Stimulated activated CD8-positive, alpha-beta memory T cell treated with anti-CD3 and anti-CD28 coated beads, Interleukin-4, amount 100 ng/mL, for 24 hours (primary cell): ENCODE measurements at places on chromosomes 6 and 20.

DNA sequence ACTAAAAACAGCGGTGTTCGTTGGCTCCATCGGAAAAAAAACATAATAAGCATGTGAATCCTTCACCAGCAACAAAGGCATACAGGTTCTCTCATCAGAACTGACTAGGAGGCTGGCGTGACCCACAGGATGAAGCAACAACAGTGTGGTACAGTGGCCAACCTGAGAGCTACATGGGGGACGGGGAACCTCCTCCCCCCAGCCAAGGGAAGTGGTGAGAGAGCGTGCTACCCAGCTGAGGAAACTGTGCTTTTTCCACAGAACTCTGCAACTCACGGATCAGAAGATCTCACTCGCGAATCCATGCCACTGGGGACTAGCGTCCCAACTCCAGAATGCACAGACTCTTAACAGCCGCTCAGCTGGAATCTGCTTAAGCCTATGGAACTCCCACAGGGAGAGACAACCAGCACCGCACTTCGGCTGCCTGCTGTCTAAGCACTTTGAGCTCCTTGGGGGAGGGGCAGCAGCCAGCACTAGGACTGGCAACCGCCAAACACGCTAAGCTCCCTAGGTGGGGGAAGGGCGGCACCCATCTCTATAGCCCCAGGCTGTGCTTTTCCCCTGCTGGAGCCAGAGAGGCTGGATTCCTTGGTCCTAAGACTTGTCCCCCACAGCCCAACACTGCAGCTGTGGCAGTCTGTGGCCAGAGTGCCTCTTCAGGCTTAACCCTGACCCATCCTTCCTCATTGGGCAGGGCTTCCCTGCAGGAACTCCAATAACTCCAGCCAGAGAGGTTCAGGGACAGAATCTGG lies 538.3 kb upstream of the BTBD3 start:
- no peak for DNase-seq

DNA sequence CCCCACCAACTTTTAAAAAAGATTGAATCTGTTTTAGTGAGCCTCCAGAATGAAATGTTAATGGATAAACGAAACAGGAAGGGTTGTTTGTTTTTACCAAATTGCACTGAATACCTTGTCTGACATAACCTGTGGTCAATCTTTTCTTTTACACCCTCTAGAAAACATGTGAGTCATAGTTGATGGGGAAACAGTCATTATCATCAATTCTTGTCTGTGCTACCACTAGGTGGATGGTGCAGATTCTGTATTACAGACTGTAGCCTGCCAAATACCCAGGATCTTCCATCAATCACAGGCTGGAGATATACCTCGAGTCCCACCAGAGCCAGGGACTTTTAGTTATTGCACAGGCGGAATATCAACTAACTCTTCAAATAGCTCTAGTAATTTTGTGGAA lies 29.5 kb upstream of the PKIB start:
- no peak for DNase-seq

GRCh38 chr6:139323511-139324300 lies 31.9 kb upstream of the TXLNB start:
- peak; percentile 61 for DNase-seq

DNA sequence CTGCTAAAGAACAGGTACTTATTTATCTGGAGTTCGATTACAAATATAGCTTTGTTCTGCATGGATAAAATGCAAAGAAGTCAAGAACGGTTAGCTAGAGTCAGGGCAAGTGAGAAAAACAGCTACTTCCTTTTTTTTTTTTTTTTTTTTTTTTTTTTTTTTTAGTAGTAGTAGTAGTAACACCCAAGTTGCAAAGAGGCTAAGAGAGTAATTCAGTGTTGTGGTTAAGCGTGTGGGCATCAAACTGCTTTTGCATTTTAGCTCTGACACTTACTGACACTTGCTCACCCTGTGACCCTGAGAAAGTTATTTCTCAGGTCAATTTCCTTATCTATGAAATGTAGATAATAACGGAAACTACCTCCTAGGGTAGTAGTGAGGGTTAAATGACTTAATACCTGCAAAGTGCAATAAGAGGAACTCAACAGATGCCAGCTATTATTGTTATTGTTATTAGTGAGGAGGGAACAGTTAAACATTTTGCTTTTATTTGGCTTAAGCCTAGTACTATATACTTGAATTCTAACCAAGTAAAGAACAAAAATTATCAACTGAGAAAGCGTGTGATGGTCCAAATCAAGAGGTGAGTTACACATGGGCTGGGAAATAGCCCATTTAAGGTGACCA lies 86.7 kb upstream of the BACH2 start:
- DNase-seq: no peak

- DNase-seq: no peak
Measured at GRCh38 chr6:139702706-139703105, 328.3 kb upstream of the CITED2 start.
